ENCODE measurements at places on chromosomes 2 and 18.

DNA sequence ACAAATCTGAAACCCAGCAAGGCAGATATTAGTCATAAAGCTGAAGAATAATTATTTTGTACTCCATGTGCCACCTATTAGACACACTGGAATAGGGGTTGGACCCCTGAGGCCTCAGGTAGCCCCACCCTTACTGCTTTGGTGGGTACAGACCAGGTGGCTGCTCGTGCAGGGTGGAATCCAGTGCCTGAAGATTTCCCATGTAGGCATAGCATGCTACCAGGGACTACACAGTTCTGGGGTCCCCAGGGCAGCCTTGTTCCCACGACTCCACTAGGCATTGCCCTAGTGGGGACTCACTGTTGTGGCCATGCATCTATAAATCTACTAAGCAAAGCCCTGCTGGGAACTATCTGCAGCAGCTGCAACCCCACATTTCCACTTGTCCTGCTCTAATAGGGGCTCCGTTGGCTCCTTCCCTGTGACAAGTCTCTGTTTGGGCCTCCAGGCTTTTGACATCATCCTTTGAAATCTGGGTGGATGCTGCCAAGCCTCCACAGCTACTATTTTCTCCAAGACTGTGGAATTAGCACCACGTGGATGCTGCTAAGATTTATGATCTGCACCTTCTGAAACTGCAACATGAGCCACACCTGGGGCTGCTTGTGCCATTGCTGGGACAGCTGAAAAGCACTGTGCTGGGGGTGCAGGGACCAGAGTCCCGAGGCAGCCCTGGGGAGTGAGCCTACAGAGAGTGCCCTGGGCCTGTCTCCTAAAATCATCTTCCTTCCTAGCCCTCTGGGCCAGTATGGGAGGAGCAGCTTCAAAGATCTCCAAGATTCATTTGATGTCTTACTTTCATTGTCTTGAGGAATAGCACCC, 303.8 kb downstream of the FSIP2 start:
- DNase-seq, result no peak

DNA sequence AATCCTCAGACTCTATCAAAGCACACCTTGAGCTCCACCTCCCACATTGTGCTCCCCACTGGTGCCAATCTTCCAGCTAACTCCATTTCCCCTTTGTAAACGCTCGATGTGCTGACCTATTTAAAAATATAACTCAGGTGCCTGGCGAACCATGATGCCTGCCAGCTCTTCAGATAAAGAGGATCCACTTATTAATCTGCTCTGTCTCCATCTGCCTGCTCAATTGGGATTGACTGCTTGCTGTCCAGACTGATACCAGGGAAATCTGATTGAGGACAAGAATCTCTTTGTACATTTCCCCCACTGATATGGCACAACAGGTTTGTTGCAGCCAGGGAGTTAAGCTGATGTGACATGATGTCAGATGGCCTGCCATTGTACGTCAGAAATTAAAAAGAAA, 2036.5 kb upstream of the CELF4 start:
- DNase-seq, result no peak

DNA sequence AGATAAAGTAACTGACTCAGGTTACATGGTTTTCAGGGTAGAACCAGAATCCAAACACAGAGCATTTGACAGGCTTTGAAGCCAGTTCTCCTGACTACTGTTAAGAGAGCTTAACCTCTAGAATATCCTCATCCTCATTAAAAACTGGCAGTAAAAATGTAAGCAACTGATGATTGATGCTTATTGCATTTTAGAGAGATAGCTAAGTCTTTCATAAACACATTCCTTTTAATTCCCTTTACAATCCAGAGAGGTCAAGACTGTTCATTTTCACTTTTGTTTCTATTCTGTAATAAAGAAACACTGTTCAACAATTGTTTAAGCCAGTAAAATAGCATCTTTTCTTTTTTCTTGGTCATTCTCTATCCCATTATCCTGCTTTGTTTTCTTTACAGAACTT, 53.9 kb upstream of the RAB27B start:
- no peak for DNase-seq

GRCh38 chr18:46809145-46809544, 52.3 kb upstream of the ST8SIA5 start:
- DNase-seq, result no peak

DNA sequence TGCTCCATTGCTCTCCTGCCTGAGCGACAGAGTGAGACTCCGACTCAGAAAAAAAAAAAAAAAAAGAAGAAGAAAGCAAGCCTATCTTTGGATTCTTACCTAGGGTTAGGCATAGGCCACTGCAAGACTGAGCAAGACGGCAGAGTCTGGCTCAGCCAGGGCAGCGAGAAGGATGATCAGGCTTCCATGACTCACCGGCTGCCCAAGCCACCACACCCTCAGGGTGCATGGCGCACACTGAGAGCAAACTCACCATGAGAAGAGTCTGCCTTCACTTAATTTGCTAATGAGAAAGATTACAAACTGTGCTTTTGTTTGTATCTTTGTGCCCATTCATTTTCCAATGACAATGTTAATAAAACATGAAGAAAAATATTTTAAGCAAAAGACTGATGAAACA, 8.2 kb downstream of the FAM110C start:
- DNase-seq, result no peak

DNA sequence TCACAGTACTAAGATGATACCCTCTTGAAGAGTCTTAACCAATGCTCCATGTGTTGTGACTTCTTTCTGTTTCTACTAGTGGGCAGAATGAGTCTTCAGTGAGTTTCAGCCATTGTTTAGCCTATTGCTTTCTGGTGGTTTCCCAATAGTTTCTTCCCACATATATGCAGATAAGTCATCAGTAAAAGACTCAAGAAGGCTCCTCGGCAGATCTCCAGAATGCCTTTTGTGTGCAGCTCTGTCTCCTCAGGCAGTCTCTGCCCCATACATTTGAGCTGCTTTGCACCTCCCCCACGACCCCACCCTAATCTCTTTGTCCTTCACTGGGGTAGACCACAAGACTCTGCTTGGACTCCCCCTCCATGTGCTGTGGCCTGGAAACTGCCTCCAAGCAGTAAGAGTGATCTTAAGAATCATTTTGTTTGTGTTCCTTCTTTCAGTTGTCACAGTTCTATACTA, 71.6 kb upstream of the CHRNA1 start:
- no peak for DNase-seq

GRCh38 chr2:86249579-86250391, 50.5 kb downstream of the MRPL35 start:
- DNase-seq, result no peak

- DNase-seq, result no peak
Measured at GRCh38 chr2:160254189-160254762, 54.2 kb upstream of the ITGB6 start.

GRCh38 chr2:190405070-190405469, 3.1 kb upstream of the MFSD6 start:
- DNase-seq, result no peak

GRCh38 chr18:44156126-44156525, 524.6 kb upstream of the SETBP1 start:
- DNase-seq, result no peak

- DNase-seq, result no peak
Measured at GRCh38 chr2:227507963-227508362, 36.0 kb downstream of the AGFG1 start.

DNA sequence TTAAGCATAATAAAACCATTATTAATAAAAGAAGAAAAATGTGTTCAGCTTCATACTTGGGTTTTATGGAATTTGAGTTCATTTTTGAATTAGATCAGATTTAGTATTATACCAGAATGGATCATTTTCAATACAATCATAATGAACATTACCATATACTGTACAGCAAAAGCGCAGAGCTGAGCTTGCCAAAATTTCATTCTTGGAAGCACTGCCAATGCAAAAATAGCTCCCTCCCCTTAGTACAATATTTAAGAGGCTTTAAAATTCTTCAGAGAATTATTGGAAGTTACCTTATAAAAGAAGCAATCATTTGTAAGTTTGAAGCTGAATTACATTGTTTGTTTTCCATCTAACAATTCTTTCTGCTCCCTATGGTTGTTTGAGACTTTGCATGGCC, 938.1 kb upstream of the SLC39A10 start:
- DNase-seq, result no peak

DNA sequence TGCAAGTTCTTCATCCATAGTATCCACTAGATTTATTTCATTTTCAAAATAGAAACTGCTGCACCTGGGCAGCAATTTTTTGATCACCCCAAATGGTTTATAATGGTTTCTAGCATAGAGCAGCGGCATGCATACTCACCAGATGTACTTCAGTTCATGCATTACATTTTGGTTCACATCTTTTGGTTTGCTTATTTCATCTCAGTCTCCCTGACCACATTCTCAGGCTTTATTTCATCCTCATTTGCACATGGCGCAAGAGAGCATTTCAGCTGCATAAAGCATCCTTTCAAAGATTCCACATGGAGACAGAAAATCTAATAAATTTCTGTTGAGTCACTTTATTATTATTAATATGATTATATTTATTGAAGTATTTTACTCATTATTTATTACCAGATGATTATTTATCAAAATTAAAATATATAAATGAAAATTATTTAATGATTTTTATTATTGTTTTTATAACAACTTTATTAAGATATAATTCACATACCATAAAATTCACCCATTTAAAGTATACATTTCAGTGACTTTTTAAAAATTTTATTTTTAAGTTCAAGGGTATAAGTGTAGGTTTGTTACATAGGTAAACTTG, 284.6 kb downstream of the TXNL1 start:
- no peak for DNase-seq

- no peak for DNase-seq
Measured at GRCh38 chr2:86142436-86143257, 36.6 kb downstream of the PTCD3 start.

DNA sequence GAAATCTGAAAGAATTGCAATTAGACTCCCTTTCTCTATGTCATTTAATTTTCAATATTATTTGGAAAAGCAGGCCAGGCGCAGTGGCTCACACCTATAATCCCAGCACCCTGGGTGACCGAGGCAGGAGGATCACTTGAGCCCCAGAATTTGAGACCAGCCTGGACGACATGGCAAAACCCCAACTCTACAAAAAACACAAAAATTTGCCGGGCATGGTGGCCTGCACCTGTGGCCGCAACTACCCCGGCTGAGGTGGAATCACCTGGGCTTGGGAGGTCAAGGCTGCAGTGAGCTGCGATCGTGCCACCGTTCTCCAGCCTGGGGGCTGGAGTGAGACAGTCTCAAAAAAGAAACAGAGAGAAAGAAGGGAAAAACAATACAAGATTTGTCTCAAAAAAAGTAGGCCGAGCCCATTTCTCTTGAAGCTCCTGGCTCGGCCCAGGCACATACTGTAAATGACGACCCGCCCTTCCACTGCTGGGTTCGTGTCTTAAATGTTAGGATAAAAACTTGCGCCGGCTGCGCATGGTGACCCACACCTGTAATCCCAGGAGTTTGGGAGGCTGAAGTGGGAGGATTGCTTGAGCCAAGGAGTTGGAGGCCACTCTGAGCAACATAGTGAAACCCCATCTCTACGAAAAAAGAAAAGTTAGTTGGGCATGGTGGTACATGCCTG, 31.1 kb upstream of the GPC1 start:
- DNase-seq, result no peak

- no peak for DNase-seq
Measured at GRCh38 chr18:62366992-62367391, 41.9 kb downstream of the TNFRSF11A start.

GRCh38 chr2:80894486-80894885, 589.9 kb upstream of the LRRTM1 start:
- DNase-seq, result no peak

DNA sequence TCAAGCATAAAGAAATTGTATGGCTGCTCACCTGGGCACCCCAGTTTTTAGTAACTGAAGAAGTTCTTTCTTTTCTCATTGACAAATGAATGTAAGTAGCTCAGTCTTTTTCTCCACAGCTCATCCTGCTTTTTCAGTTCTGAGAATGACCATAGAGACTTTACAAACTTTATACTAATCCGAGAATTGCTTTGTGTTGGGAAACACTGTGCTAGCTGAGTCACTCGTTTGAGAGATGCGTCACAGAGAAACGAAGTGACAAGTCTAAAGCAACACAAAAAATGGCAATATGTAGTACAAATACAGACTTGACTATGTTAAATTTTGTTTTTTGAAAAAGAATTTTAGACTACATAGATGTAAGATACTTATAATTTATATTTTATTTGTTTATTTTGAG, 9.0 kb downstream of the LRRTM4 start:
- no peak for DNase-seq

DNA sequence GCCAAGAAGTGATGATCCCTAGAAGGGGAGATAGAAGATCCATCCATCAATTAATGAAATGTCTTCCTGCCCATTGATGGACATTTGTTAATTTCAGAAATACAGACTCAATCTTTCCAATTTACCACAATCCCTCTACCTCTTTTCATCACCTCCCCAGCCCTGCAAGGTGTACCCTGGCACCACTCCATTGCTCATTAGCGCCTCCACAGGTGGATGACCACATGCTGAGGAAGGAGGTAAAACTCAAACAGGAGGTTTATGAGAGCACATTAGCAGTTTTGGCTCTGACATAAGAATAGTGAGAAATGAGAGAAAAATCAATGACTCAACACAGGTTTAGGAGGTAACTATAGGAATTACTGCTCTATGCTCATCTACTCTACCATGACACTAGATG, 208.0 kb downstream of the C1D start:
- no peak for DNase-seq

DNA sequence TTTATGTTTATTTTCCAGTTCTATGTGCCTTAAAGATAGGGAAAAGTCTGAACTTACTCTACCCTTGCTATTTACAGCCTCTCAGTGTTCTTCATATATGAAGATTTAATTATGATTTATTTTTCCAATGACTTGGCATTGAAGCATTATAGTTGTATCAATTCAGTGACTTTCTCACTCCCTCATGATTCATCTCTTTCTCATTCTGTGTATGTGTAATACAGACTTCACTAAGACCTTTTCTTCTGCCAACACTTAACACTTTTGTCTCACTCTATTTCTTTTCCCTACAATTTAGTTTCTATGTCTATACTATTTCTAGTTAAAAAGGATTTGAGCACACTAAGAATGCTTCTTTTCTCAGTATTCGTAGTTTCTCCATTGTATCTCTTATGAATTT, 1470.3 kb upstream of the ACVR2A start:
- DNase-seq, result no peak

DNA sequence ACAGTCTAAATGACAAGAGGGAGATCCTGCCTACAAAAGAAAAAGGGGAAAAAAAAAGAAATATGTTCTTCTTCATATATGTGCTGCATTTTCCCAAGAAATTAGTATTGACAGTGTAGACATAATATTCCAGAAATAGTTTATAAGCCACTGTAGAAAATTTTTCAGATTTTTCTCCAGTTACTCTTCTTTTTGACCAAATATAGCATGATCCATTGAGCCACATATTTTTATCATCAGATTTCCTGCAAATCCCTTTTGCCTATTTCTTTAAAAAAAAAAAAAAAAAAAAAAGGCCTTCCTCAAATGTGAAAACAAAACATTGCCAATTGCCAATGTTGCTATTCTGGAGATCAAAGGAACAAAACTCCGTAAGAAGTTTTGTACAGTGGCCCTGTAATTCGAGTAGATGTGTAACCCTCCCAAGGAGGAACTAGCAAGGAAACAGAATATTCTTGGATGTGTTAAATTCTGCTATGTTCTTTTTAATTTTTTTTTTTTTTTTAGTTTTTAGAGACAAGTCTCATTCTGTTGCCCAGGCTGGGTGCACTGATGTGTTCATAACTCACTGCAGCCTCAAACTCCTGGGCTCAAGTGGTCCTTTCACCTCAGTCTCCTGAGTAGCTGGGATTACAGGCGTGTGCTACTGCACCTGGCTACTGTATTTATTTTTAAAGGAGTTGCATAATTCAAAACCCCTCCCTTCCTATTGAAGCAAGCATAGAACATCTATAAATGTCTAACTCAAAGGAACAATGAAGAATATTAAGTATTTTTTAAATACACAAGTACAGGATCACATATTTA, 12.5 kb upstream of the CABYR start:
- no peak for DNase-seq

Measured in stimulated activated CD8-positive, alpha-beta memory T cell treated with anti-CD3 and anti-CD28 coated beads, Interleukin-4, amount 100 ng/mL, for 1 hour (primary cell).